M059J (cell line): ENCODE measurements at places on chromosomes 5 and 9. TPM values are rescaled to one million over a fixed set of nuclear protein-coding genes. Genes with fewer than 3 reads are reported as not detected.

- peak; percentile 20 for DNase-seq
Measured at GRCh38 chr5:115257981-115258380, 4.7 kb downstream of the PGGT1B start.

The NIPAL4 gene
- 0.44 and 1.4 TPM in 2 replicates for total RNA-seq

The SPINK13 gene
- not detected in 2 replicates for total RNA-seq

- peak; percentile 94 for DNase-seq
Measured at GRCh38 chr9:92147030-92147851, 32.0 kb upstream of the SPTLC1 start.

DNA sequence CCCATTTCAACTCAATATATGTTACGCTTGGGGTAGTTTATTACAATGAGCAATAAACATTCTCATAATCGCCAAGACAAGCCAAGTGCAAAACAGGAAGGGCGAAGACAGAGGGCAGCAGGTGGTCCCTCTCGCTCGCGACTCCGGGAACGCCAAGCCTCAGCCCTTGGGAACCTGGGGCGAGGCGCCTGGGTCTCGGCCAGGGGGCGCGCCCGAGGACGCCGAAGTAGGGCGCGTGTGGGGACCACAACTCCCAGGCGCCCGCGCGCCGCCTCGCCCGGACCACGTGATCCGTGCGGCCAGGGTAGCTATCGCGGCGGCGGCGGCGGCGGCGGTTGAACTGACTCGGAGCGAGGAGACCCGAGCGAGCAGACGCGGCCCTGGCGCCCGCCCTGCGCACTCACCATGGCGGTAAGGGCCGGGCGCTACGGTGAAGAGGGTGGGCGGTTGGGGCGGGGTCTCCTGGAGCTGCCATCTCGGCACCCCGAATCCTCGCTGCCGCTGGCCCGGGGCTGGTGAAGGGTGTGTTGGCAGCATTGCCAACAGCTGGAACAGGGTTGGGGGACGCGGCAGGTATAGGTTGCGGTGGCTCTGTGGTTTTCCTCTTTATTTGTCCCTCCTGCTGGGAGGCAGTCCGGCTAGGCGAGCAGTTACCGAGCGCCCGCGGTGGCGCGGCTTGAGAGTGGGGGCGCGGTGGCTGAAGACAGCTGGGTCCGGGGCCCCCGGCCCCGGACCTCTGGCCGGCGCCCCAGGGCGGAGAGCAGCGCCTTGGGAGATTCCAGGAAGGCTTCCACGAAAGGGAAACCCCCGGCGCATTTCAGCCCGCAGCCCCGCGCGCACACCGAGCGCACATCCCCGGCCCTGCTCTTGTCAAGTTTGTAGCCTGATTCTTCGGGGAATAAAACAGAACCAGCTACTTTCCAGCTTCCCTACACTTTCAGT lies at the start of gene SLC31A2:
SLC31A2 (plus strand) TSS at position 338 of the 942 bp plus-strand sequence; CDS start at position 406, 68 bp downstream.
- peak; percentile 83 for DNase-seq

The TEX48 gene
- total RNA-seq, result not detected in 2 replicates

GRCh38 chr5:139481580-139482049 lies 943 bp downstream of the STING1 start:
- peak; percentile 60 for DNase-seq

The FGF1 gene
- 2.4 and 4.1 TPM in 2 replicates for total RNA-seq

GRCh38 chr5:133245191-133246052 lies 193.6 kb downstream of the HSPA4 start:
- peak; percentile 96 for DNase-seq

DNA sequence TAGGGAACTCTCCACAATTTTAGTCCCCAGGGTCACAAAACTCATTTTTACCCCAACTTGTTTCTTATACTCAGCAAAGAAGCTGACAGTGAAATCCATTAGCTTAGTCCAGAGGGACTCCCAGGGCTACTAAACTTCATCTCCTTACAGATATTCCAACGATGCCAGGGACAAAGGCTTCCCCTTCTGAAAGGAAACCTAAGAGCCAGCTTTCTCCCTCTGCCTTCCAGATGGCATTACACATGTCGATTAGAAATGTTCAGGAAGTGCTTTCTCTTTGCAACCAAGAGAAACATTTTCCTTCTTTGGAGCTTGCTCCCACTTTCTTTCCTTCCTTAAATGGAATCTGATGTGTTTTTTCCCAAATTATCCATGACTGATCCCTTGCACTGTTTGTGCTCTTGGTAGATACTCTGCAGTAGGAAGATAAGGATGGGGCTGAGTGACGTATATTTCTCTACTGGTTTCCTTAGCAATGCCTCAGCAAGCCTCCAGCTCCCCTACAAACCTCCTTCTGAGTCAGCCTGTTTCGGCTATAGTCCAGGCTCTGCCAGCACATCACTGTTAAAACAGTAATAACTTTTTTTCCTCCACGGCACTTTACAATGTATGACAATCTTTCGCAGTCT lies 43.0 kb upstream of the HTR4 start:
- peak; percentile 59 for DNase-seq

The DIMT1 gene
- 24.0 and 35.9 TPM in 2 replicates for total RNA-seq

- peak; percentile 78 for DNase-seq
Measured at GRCh38 chr5:4661836-4662235, 478.3 kb upstream of the ADAMTS16 start.

DNA sequence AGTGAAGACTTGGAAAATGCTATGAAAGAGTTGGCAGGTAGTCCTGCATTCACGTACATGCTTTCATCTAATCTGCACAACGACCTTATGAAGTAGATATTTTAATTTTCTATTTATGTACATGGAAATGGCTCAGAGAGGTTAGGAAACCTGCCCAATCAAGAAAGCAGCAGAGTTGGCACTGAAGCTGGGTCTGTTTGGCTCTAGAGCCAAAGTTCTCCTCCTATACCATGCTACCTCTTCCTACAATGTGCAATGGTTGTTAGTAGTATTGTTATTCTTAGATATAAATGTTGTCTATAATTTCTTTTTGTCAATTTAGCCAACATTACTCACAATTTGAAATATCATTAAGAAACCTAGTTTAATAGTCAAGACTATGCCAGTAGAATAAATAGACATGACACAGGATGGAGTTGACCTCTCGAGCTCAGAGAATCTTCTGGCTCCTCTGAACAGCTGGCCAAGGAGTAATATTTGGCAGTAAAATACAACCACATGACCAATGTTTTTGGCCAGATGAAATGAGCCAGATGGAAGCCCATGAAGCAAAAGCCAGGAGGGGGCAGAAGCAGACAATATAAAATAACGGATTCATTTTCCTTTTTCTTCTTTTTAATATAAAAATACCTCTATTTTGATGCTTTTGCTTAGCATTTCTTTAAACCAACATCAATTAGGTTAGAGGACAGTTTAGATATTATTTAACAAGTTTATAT lies 542.3 kb downstream of the PDE4D start:
- no peak for DNase-seq

DNA sequence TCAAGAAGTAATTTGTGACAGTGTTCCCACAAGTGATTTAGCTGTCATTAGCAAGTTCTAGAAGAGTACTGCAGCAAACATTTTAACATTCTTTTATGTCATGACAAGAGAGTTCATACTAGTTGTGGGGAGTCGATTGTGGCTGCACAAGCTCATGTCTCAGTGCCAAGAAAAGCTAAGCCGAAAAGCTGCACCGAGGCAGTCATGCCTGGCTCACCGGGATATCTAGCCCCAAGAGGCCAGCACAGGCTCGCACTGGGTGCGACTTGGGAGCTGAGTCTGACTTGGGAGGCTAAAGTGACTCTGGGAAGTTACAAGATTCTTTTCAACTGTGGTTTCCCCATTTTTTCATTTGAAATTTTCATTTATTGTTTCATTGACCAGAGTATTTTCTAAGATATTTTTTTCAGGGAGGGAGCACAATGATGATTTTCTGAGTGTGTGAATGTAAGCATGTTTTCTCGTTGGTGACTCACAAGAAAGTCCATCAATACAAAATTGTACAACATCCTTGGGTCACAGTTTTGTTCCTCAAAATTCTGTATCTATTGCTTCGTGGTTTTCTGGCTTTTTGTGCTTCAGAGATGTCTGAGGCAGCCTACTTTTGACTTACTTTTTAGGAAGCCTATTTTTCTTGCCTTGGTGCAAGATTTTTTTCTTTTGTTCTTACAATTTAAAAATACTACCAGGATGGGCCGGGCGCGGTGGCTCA lies 18.7 kb downstream of the CAST start:
- no peak for DNase-seq

GRCh38 chr5:44714871-44715561 lies 93.7 kb upstream of the MRPS30 start:
- DNase-seq, result no peak

GRCh38 chr9:100938507-100938906 lies 90.0 kb upstream of the PLPPR1 start:
- no peak for DNase-seq

DNA sequence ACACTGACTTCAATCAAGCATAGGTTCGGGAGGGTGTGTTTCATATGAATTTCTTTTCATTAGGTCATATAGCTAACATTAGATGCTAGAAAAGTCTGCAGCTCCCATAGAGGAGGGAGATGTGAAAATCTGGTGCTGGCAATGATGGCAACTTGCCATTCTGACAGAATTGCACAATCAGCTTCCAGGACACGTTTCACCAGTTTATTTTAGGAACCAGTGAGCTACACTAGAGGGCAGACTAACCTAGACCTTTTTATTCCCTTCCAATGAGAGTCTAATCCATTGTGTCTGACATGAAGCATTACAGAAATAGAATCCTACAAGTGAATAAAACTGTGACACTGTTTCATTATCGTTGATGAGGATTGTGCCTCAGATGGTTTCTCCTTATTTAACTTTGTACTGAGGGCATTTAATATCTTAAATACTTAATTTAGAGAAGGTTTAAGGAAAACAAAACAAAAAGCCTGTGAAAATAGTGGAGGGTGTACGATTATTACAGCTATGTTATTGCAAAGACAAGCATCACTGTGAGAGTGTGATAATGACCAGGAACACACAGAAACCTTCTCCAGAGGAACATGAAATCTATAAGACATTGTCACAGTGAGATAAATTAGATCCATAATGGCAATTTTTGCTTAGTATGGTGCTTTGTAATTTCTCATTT lies 363.3 kb upstream of the RPS23 start:
- DNase-seq, result peak; percentile 84

The SARDH gene
- 1.3 and 1.4 TPM in 2 replicates for total RNA-seq

- no peak for DNase-seq
Measured at GRCh38 chr9:131043646-131044045, 34.7 kb downstream of the LAMC3 start.

DNA sequence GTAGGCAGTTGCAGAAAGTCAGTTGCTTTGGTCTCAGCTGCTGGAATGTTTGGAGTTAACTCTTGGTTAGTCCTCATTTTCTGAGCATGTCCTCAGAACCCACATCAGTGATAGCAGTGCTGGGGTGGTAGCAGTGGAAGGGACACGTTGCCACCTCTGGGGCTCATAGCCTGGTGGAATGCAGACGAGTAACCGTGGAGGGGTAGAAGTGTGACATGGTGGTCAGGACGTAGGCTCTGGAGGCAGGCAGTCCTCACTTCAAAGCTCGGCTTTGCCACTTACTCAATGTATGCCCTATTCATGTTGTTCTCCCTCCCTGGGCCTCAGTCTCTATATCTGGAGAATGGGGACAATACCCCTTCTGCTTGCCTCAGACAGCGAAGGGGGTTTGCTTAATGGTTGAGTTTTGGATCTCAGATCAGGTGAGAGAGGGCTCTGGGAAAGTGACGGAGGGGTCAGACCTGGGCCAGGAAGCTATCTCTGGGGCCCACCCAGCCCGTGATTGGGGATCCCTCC lies 62.8 kb downstream of the RGS3 start:
- DNase-seq, result no peak

GRCh38 chr5:73424556-73424977 lies 24.0 kb downstream of the FOXD1 start:
- no peak for DNase-seq

The SPAG8 gene
- 0.86 and 2.3 TPM in 2 replicates for total RNA-seq
